Renal cortical epithelial cell (primary cell): ENCODE measurements at places on chromosomes 2 and 18. TPM values are rescaled to one million over a fixed set of nuclear protein-coding genes. Genes with fewer than 3 reads are reported as not detected.

SPATA3 gene
- total RNA-seq = not detected in 2 replicates

TTC31 gene
- total RNA-seq = 16.0 and 18.8 TPM in 2 replicates

CRYGD gene
- not detected in 2 replicates for total RNA-seq

GRCh38 chr2:171810422-171811244, 83.4 kb downstream of the SLC25A12 start:
- no peak for DNase-seq

MYOM1 gene
- total RNA-seq = 0.99 TPM in 1 of 2 replicates, not detected in the other

TMEM182 gene
- total RNA-seq = 3.3 and 4.8 TPM in 2 replicates

DNA sequence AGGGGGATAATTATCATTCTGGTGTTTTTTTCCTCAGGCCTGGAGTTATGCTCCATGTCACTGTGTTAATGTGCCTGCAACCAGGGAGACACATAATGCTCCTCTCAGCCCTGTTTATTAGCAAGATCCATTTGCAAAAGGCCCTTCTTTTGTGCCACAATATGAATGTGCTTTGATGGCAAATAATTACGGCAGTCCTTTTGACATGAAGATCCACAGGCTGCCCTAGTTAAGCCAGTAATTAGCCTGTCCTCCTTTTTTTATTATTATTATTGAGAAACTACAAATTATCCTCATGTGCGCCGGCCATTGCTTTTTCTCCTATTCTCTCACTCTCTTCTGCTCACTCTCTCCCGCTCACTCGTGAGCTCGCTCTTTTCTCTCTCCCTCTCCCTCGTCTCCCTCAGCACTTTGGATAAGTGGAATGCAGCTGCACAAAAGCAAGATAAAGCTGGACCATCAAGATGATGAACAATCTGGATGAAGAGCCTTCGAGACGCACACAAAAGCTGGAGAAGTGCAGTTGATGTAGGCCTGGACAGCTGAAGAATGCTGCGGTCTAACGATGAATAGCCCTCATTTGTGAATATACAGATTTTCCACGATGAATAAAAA, 762.3 kb downstream of the BCL11A start:
- DNase-seq = no peak

HOXD3 gene
- 2.3 and 26.9 TPM in 2 replicates for total RNA-seq

DNA sequence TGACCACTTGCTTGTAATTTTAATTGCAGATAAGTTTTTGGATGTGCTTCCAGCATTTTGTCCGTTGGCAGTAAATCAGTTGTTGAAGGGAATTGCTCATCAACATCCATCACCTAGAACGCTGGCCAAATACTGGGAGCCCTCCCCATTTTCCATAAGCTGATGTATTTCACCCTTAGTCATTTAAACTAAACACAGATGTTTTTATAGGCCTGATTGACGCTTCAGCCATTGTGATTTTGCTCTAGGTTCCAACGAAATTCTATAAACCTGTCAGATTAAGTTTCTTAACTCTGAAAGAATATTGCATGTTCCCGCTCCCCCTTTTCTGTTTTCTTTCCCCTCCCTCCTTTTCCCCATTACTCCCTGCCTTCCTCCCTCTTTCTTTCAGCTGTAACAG, 1.0 kb upstream of the RPRM start:
- DNase-seq = no peak
